MM.1S (cell line): ENCODE measurements at places on chromosomes 4 and X.
A peak's percentile ranks its signal among the peaks of the same experiment; 100 is the strongest.

GRCh38 chrX:10008483-10009056 is 41.4 kb downstream of the CLDN34 start:
- no peak for DNase-seq

DNA sequence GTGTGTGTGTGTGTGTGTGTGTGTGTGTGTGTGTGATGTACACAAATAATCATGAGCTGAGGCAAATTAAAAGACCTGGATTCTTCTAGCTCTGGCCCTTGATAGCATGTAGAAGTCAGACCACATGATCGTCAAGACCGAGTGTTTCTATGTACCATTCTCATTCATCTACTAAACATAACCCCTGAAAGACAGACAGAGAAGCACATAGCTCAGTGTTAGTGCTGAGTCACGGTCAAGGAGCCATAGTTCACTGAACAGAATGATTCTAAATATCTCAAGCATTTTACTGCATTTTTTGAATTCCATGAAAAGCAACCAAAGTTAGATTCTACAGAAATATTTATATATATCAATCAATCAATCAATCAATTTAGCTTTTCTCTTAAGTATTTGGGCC is 412.3 kb upstream of the CXorf51A start:
- no peak for DNase-seq

DNA sequence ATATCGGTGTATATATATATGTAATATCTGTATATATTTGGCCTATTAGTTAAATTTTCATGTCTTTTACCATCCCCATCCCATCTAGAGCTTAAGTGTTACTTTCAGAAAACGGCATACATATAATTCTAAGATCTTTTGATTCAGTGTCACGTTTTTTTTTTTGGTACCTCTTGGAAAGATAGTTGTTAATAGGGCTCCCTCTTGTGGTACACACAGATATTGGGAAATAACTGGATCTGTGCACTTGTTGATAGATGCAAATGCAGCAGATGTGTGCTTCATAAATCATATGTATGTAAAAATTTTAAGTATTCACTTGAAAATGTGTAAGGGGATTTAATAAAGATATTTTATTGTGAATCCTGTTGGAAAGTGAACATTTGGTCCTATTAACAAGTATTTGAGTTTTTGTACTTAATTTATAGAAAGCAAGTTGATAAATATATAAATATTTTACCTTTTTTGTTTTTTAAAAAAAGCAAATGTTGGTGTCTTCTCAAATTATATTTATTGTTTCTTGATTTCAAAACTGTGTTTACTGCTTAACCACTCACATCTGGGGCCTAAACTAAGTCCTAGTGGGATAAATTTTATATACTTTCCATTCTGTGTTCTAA is 74.7 kb downstream of the PAQR3 start:
- peak; percentile 80 for DNase-seq

- peak; percentile 11 for DNase-seq
Observed at GRCh38 chrX:118325453-118325852, 20.5 kb upstream of the WDR44 start.

DNA sequence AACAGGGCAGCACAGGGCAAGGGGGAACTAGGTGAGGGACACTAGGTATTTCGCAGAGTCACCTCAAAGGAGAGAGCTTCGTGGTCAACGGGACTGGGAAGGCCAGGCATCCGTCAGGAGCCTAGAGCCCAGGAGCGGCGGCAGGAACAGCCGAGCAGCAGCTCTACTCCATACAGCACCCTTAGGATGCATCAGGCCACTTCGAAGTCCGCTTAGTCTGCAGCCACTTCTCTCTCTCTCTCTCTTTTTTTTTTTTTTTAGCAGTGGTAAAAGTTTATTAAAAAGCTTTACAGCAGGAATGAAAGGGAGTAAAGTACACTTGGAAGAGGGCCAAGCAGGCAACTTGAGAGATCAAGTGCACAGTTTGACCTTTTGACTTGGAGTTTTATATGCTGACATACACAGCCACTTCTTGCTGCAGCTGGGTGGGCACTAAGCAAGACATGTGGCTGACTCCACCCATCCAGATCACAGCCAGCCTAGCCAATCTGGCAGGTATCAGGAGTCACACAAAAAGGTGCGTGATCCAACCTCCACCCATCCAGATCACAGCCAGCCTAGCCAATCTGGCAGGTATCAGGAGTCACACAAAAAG is 209.7 kb upstream of the RADX start:
- DNase-seq = no peak

GRCh38 chr4:25792876-25793275 is 69.9 kb downstream of the SEL1L3 start:
- DNase-seq = no peak

GRCh38 chr4:173332963-173333657 is 1.0 kb downstream of the HMGB2 start:
- peak; percentile 25 for DNase-seq

DNA sequence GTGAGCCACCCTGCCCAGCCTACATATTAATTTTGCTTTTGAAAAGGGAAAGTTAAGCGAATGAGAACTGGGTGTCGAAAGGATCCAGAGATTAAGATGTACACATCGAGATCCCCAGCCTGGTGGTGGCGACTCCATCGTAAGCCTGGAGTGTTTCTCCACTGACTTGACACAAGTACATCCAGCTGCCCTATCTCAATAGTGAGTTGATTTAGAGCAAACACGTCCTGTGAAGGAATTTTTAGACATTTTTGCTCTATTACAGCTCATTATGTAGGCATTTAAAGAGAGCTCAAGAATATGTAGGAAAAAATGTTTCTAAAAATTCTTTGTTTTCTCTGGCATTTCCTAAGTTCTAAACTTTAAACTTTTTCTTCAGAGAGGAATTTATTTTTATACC is 11.7 kb upstream of the CLDN34 start:
- DNase-seq = no peak
